ENCODE measurements at places on chromosomes 3 and 15. TPM values are rescaled to one million over a fixed set of nuclear protein-coding genes. Genes with fewer than 3 reads are reported as not detected.

HACD2 gene
- total RNA-seq = 64.3 TPM

DNA sequence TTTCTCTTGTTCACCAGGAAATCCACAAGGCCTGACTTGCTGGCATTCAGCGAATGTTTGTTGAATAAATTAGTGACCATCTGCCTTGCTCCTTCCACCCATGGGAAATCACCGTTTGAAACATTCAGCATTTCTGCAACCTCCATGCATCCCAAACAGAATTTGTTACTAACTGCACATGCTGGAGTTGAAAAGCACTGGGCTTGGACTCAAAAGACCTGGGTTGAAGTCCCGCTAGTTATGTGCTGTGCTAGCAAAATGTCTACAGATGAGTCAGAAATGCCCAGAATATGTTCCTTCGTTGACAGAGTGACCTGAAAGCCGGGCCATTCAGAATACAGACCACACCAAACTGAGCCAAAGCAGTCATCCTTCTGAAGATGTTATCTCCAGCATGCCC lies 144.6 kb downstream of the ALDH1A2 start:
- H3K27ac ChIP-seq = no peak overlapping the region
- H3K4me1 ChIP-seq = no peaks in the 10 kb centered on the region
- no peak overlapping the region for H3K4me3 ChIP-seq
- DNase-seq = no peak
- no peaks in the 10 kb centered on the region for H3K36me3 ChIP-seq
- no peaks in the 10 kb centered on the region for H3K27me3 ChIP-seq

GRCh38 chr3:146513386-146514051 lies 30.9 kb downstream of the PLSCR1 start:
- H3K4me1 ChIP-seq = peaks cover 11% of the 10 kb centered on the region
- no peaks in the 10 kb centered on the region for H3K27me3 ChIP-seq
- no peaks in the 10 kb centered on the region for H3K36me3 ChIP-seq

DNA sequence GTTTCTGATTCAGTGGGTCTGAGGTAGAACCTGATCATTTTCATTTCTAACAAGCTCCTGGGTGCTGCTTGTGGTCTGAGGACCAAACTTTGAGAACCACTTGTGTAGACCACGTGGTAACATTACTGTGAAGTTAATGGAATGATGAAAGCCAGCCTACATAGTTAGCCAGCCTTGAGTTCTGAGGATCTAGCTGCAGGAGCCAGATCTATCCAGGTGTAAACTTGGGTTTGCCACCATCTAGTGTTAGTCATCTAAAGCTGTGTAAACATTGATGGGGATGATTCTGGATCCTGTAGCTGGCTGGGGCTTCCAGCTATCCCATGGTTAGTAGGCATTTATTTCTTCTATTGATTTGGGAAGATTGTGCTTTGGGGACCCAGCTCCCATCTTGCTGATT lies 170.0 kb downstream of the TMEM108 start:
- H3K27ac ChIP-seq = no peak overlapping the region

DNA sequence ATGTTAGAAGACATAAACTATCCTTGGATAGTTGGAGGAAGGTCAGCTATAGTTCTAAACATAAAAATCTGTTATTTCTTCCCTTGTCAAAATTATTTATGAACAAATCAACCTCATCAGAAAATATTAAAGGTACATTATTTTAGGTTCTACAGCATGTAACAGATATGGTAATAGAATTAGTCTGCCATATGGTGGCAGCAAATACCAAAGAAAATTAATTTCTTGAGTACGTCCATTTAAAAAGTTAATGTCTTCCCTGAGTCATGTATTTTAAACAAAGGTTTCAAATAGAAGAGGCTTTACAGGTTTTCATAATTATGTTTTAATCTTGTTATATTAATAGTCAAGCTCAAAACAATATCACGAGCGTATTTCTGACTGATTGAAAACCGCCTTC lies 17.9 kb upstream of the ANKRD28 start:
- no peak overlapping the region for H3K27ac ChIP-seq
- no peak overlapping the region for H3K4me3 ChIP-seq
- H3K36me3 ChIP-seq = no peaks in the 10 kb centered on the region
- DNase-seq = peak; percentile 48
- no peaks in the 10 kb centered on the region for H3K27me3 ChIP-seq
- no peaks in the 10 kb centered on the region for H3K4me1 ChIP-seq

DNA sequence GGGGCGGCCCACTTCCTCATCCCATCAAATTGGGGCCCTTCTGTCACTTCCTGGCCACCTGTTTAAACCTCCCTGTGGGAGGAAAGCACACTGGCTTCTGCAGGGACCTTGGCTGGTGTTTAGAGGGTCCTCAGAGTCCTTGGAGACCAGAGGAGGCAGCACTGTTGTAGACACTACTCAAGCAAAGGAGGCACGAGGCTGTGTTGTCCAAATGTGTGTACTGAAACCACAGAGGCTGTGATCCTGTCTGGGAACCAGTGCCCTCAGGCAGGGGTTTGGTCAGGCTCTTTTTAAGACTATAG lies 12.4 kb upstream of the SEC13 start:
- no peaks in the 10 kb centered on the region for H3K4me1 ChIP-seq
- no peak for DNase-seq

DNA sequence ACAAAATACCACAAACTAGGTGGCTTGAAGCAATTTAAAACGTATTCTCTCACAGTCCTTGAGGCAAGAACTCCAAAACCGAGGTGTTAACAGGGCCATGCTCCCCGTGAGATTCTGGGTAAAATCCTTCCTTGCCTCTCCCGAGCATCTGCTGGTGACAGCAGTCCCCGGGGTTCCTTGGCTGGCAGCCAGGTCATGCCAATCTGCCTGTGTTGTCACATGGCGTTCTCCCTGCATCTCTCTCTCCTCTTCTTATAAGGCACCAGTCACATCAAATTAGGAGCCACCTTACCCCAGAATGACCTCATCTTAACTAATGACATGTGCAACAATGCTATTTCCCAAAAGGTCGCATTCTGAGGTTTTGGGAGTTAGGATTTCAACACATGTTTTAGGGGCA lies 26.3 kb upstream of the LRRN1 start:
- no peak overlapping the region for H3K27ac ChIP-seq
- no peak for DNase-seq
- H3K4me1 ChIP-seq = no peaks in the 10 kb centered on the region
- no peaks in the 10 kb centered on the region for H3K36me3 ChIP-seq

GRCh38 chr3:102036017-102036416 lies 186.7 kb downstream of the NFKBIZ start:
- H3K4me1 ChIP-seq = peaks cover 3% of the 10 kb centered on the region
- H3K27me3 ChIP-seq = no peaks in the 10 kb centered on the region
- no peaks in the 10 kb centered on the region for H3K36me3 ChIP-seq

GRCh38 chr15:100887211-100887913 lies 7.7 kb downstream of the ALDH1A3 start:
- H3K36me3 ChIP-seq = no peaks in the 10 kb centered on the region
- DNase-seq = no peak
- peaks cover 32% of the 10 kb centered on the region for H3K27me3 ChIP-seq
- H3K27ac ChIP-seq = no peak overlapping the region

DNA sequence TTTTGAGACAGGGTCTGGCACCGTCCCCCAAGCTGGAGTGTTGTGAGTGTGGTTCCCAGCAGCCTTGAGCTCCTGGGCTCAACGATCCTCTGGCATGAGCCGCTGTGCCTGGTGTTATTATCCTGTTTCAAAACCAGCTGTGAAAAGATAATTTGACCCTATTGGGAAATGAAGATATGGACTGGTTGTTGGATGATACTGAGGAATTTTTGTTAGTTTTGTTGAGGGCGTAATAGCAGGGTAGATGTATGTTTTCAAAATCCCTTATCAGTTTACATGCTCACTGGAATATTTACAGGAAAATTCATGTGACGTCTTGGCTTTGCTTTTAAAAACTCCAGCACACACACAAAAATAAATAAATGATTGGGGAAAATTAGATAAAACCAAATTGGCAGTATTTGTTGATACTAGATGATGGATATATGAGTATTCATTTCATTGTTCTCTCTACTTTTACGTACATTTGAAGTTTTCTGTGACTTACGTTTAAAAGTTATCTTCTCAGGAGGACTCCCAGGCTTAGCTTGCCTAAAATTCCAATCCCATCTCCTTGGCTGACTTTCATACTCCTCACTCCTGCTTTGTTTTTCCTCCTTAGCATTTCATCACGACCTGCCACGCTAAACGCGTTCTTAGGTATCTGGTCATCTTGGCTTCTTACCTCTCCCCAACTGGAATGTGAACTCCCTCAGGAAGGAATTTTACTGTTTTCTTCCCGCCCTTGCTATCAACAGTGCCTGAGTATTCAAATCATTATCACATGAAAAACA lies 56.8 kb upstream of the TFRC start:
- DNase-seq = peak; percentile 42
- H3K27me3 ChIP-seq = no peaks in the 10 kb centered on the region
- H3K4me3 ChIP-seq = no peak overlapping the region
- peak overlapping the region; percentile 63 for H3K27ac ChIP-seq
- H3K36me3 ChIP-seq = no peaks in the 10 kb centered on the region
- H3K4me1 ChIP-seq = peaks cover 12% of the 10 kb centered on the region

Measured in hepatocyte (in vitro differentiated cells).